ENCODE measurements at places on chromosomes 16 and 17.

DNA sequence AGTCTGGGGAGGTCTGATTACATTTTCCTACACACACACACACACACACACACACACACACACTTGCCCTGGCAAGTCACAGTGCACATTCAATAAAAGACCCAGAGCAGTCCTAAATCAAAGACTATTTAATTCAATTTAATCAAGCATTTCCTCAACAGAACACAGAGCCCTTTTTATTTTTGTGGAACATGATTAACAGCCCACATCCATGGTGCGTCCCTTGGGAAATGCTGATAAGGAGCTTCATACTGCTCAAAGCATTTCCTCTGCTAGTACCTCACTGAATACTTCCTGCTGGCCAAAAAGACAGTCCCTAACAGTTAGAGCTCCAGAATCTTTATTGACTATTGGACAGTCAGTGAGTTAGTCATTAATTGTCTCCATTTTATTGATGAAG, 43.1 kb upstream of the MYH10 start:
- no peak for DNase-seq

DNA sequence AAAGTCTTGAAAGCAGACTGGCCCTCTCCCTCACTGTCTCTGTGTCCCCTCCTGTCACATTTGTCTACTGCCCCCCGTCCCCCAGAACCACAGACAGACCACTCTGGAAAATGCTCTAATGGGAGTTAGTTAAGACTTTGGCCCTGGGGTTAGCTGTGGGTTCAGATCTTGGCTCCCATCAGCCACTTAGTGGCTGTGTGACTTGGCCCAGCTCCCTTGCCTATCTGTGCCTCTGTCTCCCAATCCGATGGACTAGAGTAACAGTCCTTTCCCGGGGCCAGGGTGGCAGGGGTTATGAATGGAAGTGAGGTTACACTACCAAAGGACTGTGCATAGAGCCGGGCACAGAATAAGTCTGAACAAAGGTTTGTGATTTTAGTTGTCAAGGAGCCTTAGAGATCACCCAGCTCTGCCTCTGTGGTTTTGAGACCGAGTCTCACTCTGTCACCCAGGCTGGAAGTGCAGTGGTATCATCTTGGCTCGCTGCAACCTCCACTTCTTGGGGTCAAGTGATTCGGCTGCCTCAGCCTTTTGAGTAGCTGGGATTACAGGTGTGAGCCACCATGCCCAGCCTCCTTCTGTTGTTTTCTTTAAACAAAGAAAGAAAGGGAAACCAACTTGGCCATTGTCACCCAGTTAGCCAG, 23.7 kb downstream of the PPL start:
- no peak for DNase-seq

DNA sequence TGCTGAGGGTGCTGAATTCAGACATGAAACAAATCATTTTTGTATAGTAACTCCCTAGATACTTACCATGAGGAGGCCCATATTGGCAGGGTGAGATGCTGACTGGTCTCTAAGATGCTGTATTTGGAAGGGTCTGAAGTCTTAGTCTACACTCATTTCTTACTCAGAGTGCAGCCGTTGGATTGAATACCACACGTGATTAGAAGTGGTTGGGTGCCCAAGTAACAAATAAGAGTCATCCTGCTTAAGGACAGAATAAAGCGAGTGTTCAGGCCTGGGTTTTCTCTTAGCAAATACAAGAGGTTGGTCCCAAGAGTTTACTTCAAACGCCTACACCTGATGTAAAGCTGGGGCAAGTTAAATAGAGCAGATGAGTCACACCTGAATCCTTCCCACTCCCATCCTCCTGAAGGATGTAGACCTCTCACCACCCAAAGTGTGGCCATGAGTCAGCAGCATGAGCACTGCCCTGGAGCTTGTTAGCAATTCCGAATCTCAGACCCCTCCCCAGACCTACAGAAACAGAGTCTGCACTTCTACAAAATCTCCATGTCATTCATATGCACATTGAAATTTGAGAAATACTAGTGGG, 284.6 kb upstream of the CDH5 start:
- peak; percentile 52 for DNase-seq

DNA sequence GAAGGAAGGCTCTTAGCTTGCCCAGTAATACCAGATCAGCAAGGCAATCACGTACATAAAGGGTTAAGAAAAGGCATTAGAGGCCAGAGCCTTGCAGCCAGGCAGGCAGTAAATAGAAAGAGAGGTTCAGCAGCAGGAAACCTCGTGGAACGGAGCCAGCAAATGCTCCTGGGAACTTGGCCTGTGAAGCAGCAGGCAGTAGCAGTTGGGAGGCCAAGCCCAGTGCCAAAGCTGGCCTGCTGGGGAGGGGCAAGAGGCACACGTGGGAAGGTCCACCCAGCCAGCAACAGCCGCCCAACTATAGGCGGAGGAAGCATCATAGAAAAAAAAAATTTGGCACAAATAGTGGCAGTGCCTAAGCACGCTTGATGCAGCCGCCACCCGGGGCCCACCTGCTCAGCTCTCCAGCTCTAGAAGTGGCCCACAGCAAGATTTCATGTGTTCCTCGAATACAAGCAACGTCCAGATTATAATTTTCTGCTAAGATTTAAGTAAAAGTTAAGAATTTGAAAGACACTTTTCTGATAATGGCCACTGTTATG, 2339.5 kb downstream of the TP53TG3F start:
- no peak for DNase-seq

DNA sequence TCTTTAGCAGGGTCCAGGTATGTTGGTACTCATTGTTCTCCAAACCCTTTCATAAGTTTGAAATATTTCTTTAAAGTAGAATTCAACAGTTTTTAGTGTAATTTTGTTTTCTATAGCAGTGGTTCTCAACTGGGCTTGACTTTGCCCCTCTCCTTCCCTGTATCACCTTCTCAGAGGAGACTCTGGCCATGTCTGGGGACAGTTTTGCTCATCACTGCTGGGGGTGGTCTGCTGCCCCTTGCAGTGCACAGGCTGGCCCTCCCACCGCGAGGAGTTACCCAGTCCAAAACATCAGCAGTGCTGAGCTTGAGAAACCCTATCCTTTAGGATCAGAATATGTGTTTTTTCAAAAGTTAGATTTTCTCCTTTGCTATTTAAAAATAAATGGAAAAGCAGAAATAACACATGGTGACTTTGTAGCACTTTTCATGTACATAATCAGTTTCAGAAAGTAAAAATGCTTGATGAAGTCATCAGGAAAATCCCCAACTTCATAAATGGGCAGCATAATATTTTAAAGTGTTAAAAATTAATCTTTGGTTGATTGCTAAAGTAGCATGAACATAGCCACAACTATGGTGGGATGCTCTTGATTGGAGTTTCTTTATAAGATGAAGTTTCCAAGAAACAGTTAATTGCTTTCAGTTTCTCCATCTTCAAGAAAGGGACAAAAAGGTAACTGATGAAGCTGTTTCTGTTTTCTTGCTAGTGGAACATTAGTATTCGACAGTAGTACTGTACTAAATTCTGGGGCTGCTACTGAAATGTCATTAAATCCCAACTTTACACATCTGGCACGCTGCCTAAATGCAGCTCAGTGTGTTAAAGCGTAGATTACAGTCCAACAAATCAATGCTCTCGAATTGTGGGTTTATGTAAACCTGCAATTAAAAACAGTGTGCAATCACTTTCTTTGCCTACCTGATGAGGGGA, 70.3 kb downstream of the NETO2 start:
- no peak for DNase-seq

DNA sequence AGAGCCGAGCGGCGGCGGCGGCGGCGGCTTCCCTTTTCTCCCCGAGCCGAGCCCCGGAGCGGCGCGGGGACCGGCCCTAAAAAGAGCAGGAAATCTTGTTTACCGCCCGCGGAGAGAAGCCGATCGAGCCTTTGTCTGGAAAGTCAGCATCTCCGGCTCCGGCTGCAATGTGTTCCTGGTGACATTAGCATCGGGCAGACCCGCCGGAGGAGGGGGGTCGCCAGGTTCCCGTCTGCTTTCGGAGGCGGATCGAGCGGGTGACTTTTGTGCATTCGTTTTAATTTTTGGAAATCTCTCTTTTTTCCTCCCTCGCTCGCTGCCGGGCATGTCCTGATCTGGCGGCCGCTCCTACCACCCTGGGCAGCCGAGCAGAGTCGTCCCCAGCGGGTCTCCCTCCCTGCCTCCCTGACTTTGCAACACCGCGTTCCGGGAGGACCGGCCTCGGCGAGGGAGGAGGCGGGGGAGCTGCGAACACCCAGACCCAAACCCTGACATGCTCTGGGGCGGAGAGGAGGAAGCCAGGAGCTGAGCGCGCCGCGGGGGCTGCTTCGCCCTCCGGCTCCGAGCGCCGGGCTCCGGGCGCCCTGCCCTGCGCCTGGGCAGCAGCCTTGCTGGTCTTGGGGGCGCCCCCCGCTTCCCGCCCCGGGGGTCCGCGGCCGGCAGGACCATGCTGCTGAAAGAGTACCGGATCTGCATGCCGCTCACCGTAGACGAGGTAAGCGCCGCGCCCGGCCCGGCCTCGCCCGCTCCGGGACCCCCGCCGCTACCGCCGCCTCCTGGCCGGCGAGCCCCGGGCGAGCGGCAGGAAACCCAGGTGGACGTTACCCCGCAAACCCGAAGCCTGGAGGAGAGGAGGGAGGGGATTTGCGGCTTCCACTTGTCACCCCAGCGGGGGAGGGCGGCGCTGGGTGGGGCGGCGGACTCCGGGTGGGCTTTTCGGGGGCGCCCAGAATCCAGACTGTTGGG, 690 bp downstream of the PITPNC1 start:
- DNase-seq = peak; percentile 48

- no peak for DNase-seq
Observed at GRCh38 chr16:87826798-87827587, 42.3 kb downstream of the SLC7A5 start.

DNA sequence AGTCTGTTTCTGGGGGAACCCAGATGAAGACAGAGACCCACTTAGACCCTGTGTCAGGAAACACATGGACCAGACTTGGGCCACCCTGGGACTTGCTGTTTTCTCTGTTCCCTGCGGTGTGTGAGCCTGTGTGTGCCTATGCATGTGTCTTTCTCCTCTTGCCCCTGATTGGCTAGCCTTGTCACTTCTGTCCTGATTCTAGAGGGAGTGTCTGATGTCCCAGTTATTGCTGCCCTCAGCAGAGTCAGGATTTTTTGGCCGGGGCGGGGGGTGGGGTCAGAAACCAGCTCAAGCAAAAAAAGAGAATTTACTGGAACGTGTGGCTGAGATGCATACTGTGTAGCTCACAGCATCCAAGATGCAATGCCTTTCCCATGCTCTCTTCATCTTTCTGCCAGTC, 30.5 kb downstream of the PLCG2 start:
- no peak for DNase-seq

DNA sequence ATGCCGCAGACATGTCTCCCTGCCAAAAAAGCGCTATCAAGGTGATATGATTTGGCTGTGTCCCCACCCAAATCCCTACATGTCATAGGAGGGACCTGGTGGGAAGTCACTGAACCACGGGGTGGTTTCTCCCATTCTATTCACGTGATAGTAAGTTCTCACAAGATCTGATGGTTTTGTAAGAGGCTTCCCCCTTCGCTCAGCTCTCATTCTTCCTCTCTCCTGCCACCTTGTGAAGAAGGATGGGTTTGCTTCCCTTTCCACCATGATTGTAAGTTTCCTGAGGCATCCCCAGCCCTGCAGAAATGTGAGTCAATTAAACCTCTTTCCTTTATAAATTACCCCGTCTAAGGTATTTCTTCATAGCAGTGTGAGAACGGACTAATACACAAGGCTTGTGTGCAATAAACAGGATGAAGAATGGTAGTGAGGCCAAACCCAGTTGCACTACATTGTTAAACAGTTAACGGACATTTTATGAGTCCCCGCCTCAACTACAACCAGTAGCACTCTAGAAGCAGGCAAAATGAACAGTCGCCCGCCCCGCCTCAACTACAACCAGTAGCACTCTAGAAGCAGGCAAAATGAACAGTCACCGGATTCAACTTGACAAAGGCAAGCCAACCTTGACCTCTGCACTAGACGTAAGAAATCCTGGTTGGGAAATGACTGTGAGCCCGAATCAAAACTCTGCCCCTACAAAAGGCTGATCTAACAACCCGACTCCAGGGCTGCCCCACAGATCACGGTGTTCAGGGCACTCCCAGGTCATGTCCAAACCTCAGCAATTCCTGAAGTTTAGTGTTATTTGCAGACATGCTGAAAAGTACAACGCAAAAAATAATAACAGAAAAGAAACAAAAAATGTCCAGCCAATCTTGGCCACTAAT, 26.3 kb downstream of the VPS53 start:
- no peak for DNase-seq

- no peak for DNase-seq
Observed at GRCh38 chr16:71359431-71359830, 908 bp downstream of the CALB2 start.

DNA sequence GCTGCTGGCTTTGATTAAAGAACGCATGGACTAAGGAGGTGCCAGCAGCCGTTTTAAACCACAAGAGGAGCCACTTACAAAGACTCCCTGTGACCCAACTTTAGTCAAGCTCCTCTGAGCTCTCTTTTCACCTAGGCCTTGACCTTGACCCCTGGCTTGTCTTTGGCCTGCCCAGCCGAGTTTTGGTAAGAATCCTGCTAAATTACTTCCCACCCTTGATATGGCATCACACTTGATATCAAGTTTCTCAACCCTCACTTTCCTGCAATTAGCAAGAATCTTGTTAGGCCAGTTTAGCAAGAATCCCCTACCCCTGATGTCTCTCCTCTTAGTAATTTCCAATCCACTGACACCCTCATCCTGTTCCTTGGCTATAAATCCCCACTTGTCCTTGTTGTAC, 232.8 kb upstream of the SALL1 start:
- DNase-seq = no peak

DNA sequence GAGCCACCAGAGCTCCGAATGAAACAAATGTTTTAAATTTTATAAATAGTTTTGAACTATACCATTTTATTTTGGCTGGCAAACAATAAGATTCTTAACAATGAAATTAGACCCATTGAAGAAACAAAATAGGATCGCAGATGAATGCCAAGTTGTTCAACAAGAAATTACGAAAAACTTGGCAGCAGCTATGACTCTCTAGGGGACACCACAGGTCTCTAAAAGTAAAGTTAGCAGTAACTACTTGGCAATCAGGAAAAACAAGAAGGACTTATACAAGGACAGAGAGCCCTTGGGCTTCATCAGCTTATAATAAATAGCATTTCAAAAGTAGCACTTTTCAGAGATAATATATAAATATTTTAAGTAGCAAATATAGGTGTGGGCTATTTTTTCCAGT, 603.8 kb upstream of the PSMD7 start:
- DNase-seq = no peak

GRCh38 chr16:82280867-82281266, 110.8 kb upstream of the MPHOSPH6 start:
- DNase-seq = no peak

- no peak for DNase-seq
Observed at GRCh38 chr17:74290340-74290739, 16.3 kb downstream of the DNAI2 start.

GRCh38 chr17:76246080-76247066, 6.1 kb upstream of the RNF157 start:
- DNase-seq = no peak

All from A549 (cell line).